Stimulated activated CD8-positive, alpha-beta memory T cell treated with anti-CD3 and anti-CD28 coated beads, Interleukin-12 subunit alpha, Interleukin-12 subunit beta, amount 100 ng/mL, for 1 hour (primary cell): ENCODE measurements at places on chromosomes 11 and 22.
A peak's percentile ranks its signal among the peaks of the same experiment; 100 is the strongest.

GRCh38 chr22:32700191-32700882 lies 101.2 kb upstream of the TIMP3 start:
- no peak for DNase-seq

- DNase-seq = peak; percentile 93
These were observed 585 bp upstream of the NEAT1 start for GRCh38 chr11:65421794-65422632.

GRCh38 chr11:72753341-72754148 lies 1.3 kb upstream of the ARAP1 start:
- DNase-seq = no peak

- DNase-seq = no peak
These were observed 375 bp downstream of the LAYN start for GRCh38 chr11:111540937-111541253.

- no peak for DNase-seq
These were observed 164.6 kb downstream of the MN1 start for GRCh38 chr22:27636716-27637508.

- DNase-seq = no peak
These were observed 12.6 kb downstream of the IL10RA start for GRCh38 chr11:117998664-117999353.

DNA sequence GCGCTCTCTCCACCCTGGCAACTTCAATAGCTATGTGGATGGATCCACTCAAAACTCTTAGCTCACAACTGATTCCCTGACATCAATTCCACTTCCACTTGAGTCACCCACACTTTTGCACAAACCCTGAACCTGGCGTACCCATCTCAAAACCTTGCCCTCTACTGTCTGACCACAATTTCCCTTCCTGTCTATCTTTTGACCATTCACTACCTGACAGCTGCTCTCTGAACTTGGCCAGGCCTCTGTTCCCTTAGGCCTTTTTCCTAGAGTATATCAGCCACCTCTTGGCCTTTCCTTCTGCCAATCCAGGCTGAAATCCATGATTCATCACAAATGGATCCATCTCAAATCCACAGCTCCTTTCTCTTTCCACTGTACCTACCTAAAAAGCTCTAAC lies 106.0 kb downstream of the RPL27A start:
- no peak for DNase-seq

DNA sequence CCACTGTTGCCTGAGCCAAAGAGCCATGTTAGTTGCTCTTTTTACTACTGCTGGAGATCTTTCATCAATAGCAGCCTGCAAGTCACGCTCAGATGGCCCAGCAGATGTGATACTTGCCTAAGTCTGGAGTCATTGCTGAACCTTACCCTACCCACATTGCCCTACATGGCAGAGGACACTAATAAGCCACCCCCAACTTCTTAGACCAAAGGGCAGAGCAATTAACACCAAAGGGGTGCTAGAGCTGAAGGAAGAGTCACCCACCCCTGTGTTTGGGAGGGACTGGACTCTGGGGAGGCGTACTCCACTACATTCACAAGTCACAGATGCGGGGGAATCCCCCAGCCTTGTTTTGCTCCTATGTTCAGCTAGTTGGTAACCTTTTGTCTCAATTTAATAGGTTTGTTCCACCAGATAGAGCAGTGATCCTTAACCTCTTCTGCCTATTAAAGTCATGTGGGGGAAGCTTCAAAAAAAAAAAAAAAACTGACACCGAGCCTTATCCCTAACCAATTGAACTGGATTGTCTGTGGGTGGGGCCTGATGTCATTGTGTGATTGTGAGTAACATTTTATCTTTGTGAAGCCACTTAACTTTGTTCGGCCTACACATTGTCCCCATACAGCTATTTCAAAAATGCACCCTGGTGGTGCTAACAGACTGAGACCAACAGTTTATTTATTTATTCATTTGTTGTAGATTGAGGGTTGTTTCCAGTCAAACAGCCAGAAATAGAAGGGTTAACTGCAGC lies 13.1 kb downstream of the ADM start:
- no peak for DNase-seq

DNA sequence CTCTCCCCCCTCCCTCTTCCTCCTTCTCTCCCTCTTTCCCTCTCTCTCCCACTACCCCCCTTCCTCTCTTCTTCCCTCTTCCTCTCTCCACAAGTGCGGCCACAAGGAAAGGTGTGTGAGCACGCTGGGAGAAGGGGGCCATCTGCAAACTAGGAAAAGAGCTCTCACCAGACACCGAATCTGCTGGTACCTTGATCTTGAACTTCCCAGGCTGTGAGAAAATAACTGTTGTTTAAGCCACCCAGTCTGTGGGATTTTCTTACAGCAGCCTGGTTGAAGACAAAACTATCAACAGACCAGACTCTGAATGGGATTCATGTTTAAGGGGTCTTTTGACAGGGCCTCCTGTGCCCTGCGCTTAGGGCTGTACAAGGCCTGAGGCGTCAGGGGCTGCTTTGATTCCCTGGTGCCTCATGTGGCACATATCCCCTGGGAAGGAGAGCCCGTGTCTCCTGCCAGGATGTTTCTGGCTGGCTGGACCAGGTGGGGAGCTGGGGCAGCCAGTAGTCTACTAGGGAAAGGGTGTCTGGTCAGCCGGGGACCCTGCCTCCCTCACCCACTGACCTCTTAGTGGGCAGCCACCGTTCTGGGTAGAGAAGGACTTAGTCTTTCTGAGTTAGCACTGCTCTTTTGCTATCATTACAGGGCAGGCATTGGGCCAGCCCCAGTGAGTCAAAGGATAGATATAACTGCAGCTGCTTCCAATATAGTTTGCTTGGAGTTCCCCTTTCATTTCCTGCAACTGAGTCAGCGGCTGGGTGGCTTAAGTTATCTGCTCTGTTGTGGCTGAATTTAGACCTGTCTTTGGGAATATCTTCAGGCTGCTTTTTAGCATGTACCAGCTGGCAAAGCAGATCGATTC lies 6.2 kb downstream of the PANX1 start:
- DNase-seq = no peak

DNA sequence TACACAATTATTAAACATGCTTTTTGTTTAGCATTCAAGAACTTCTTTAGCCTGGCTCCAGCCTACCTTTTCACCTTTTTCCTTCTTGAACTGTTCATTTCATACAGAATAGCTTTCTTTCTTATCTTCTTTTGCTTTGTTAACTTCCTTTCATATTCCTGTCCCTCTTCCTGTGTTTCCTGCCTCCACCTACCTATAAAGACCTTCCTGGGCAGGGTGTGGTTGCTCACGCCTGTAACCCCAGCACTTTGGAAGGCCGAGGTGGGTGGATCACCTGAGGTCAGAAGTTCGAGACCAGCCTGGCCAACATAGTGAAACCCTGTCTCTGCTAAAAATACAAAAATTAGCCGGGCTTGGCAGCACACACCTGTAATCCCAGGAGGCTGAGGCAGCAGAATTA lies 22.9 kb downstream of the CAPRIN1 start:
- DNase-seq = no peak

GRCh38 chr22:38104084-38104483 lies 6.4 kb downstream of the BAIAP2L2 start:
- DNase-seq = no peak

DNA sequence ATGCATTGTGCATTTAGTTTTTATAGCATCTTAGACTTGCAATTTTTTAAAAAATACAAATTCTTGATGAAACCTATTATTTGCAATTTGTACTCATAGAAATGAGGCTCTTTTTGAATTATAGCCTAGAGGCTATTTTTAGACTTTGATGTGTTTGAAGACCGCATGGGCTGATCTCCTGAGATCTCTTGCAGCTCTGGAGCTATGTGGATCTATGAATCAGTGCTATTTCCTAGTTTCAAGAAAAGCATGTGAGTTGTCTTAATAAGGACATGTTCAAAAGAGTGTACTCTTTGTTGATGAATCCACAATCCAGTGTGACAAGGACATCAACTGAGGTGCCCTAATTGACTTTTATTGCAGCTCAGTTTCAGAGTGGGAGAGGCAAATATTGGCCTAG lies 620.5 kb downstream of the ETS1 start:
- DNase-seq = no peak

DNA sequence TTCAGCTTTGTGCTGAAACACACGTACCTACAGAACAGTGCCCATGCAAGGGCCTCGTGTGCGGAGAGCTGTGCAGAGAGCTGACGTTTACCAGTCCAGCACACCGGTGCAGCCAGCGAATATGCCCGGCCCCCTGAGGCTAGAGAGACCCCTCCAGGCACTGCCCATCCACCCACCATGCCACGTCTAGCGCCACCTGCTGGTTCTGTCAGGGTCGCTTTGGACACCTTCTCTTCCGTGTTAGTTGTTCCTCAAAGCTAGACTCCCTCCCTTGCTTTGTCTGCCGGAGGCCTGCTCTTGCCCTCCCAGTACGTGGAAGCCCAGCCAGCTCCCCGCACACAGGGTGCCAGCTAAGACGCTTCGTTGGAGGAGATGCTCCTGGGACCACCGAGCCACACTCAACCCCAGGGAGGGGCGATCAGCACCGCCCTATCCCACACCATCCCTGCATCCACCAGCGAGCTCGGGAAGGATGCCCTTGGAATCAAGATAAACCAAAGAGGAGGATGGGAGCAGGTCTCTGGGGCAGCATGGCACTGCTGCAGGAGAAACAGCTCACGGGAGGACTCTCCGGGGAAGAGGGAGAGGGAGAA lies 43.4 kb downstream of the CPT1A start:
- DNase-seq = peak; percentile 20

DNA sequence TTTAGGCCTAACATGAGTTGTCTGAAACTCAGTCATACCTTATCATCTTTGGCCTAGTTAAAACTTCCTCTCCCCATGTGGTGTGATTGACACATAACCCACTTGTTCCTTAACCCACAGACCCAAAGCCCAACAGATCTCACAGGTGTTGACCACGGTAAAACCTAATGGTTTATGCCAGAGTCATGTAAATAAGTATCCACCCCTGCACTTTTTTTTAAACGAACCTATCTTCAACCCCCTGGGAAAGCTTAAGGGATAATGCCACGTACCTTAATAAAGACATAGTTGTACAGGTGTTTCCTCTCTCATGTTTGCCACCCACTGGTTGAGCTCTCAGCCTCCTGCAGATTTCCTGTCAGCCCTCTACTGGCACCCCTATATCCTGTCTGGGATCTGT lies 709.3 kb upstream of the CCDC179 start:
- no peak for DNase-seq

DNA sequence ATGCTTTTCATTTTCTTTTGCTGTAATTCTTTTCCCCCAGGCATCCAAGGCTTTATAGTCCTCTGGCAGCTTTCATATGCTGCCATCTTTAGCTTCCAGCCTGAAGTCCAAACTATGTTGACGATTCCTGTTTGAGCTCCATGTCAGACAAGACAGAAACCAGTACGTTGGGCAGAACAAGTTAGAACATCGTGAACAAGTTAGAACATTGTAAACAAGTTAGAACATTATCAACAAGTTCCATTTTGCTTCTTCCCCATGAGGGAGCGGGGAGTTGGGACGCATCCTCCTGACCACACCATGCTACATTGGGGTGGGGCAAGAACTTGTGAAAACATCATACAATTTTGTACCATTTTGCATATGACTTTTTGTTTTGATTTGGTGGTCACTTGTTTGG lies 23.9 kb downstream of the GLB1L2 start:
- no peak for DNase-seq

DNA sequence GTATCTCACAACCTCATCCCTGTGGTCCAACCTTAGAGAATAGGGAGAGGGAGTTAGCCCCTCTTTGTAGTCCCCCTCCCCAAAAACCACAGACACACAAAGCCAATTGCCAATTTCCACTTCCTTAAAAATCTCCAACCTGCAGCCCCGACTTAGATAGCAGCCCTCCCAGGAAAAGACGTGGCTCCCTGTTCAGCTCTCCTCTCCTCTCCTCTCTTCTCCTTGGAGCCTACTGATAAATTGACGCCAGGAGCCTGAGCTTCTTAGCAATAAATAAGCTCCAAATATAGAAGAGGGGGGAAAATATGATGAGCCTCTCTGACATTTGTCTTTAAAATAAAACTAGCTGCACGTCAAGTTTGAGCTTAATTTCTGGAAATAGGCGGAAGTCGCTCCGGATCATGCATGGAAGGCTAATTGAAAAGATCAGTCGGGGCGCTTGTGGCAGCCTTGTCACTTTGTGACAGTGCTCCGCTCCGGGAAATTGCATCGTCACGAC lies 7.3 kb downstream of the PAX6 start:
- DNase-seq = no peak

DNA sequence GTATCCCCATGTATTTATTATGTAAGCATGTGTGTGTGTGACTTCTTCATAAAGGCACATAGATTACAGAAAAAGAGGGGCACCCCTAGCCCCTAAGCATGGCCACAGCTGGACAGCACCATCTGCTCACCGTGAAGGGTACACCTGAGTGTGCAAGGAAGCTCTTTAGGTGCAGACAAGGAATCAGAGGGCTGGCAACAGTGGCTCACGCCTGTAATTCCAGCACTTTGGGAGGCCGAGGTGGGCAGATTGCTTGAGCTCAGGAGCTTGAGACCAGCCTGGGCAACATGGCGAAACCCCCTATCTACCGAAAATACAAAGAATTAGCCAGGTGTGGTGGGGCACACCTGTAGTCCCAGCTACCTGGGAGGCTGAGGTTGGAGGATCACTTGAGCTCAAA lies 56.3 kb downstream of the DGCR2 start:
- no peak for DNase-seq

DNA sequence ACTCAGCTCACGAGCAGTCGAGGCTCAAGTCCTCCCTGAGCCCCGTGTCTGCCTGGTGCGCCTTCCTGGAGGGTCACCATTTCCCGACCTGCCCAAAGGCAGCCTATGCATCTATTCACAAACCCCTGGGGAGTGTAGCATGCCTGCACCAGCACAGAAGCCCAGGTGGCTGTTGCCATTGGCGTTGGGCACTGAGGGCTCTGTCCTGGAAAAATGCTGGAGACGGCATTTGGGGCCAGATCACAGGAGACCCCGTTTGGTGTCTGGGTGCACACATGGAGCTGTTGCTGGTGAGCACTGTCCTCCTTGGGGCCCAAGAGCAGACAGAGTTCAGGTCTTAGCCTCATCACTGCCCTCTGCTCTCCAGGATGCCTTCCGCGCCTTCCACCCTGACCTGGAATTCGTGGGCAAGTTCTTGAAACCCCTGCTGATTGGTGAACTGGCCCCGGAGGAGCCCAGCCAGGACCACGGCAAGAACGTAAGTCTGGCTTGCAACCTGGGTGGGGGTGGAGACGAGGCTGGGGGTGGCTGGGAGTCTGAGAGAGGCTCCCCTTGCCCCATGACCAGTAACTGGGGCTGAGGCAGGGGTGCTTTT lies 9.4 kb downstream of the FADS2 start:
- DNase-seq = no peak

DNA sequence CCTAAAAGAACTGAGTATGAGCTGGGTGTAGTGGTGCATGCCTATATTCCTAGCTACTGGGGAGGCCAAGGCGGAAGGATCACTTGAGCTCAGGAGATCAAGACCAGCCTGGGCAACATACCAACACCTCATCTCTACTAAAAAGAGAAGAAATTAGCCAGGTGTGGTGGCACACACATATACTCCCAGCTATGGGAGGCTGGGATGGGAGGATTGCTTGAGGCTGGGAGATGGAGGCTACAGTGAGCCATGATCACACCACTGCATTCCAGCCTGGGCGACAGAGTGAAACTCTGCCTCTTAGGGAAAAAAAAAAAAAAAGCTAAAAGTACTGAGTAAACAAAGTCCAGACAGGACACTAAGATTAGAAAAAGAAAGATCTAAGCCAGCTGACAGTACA lies 3.5 kb upstream of the HTR3B start:
- no peak for DNase-seq

- DNase-seq = no peak
These were observed 95.0 kb downstream of the PDHX start for GRCh38 chr11:35011389-35011788.
